CD14-positive monocyte (primary cell): ENCODE measurements at places on chromosomes 6 and 20. TPM values are rescaled to one million over a fixed set of nuclear protein-coding genes. Genes with fewer than 3 reads are reported as not detected.

The ELOVL2 gene
- polyA plus RNA-seq = not detected

The MAK gene
- 0.76 TPM for polyA plus RNA-seq

The CCN6 gene
- polyA plus RNA-seq = not detected

The FLRT3 gene
- not detected for polyA plus RNA-seq

The CPXM1 gene
- polyA plus RNA-seq = 0.05 TPM in 1 of 2 replicates, not detected in the other

DNA sequence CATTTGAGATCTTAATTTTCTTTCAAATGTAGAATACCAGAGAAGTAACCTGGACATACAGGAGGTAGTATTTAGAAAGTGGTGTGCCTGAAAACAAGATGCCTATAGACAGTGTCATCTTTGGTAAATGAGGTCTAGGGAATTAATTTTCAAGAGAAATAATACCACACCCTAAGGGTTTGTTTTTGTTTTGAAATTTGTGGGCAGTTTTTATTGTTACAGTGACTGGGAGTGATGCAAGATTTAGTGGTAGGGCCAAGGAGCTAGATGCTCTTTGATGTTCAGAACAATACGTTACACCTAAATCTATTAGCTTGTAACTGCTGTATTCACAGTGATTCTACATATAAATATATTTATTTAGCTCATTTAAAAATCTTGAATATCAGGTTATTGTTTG lies 856.5 kb upstream of the MAP3K7 start:
- DNase-seq = no peak
- no peak overlapping the region for H3K4me3 ChIP-seq
- H3K4me1 ChIP-seq = no peaks in the 10 kb centered on the region
- no peaks in the 10 kb centered on the region for H3K27me3 ChIP-seq
- H3K36me3 ChIP-seq = no peaks in the 10 kb centered on the region

GRCh38 chr6:33118525-33119123 lies 42.8 kb downstream of the HLA-DPB1 start:
- no peak overlapping the region for H3K4me3 ChIP-seq
- peak; percentile 78 for DNase-seq
- H3K27ac ChIP-seq = no peak overlapping the region
- H3K36me3 ChIP-seq = no peaks in the 10 kb centered on the region
- H3K27me3 ChIP-seq = peaks cover 17% of the 10 kb centered on the region

- H3K4me3 ChIP-seq = no peak overlapping the region
- no peak for DNase-seq
- no peaks in the 10 kb centered on the region for H3K36me3 ChIP-seq
- peaks cover 9% of the 10 kb centered on the region for H3K4me1 ChIP-seq
- no peak overlapping the region for H3K27ac ChIP-seq
Measured at GRCh38 chr6:105483492-105483891, 80.6 kb upstream of the PREP start.

GRCh38 chr6:109872968-109873545 lies 105.1 kb upstream of the GPR6 start:
- H3K27ac ChIP-seq = no peak overlapping the region
- peaks cover 35% of the 10 kb centered on the region for H3K4me1 ChIP-seq
- H3K4me3 ChIP-seq = no peak overlapping the region
- no peaks in the 10 kb centered on the region for H3K36me3 ChIP-seq
- DNase-seq = peak; percentile 47

GRCh38 chr20:63967330-63968135 lies 2.2 kb downstream of the ZNF512B start:
- DNase-seq = no peak
- H3K27me3 ChIP-seq = no peaks in the 10 kb centered on the region
- H3K36me3 ChIP-seq = peaks cover 6% of the 10 kb centered on the region
- H3K27ac ChIP-seq = no peak overlapping the region

DNA sequence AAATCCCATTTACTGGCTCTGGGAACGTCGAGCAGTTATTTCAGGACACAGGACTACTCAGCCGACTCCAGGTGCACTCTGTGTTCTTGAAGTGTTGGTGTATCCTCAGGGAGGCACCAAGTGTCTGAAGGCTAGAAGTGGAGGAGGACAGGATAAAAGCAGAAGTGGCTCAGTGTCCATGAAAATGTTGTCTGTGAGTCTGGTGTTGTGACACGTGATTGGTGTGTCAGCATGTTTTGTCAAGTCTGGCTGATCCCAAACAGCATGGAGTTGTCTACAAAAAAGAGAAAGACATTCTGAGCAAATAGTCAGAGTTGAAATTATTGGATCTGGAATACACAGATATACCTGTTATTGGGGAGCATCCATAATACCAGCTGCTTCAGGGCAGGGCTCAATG lies 30.3 kb downstream of the SCGN start:
- no peaks in the 10 kb centered on the region for H3K27me3 ChIP-seq
- H3K4me3 ChIP-seq = no peak overlapping the region
- H3K4me1 ChIP-seq = no peaks in the 10 kb centered on the region
- no peaks in the 10 kb centered on the region for H3K36me3 ChIP-seq
- no peak overlapping the region for H3K27ac ChIP-seq

DNA sequence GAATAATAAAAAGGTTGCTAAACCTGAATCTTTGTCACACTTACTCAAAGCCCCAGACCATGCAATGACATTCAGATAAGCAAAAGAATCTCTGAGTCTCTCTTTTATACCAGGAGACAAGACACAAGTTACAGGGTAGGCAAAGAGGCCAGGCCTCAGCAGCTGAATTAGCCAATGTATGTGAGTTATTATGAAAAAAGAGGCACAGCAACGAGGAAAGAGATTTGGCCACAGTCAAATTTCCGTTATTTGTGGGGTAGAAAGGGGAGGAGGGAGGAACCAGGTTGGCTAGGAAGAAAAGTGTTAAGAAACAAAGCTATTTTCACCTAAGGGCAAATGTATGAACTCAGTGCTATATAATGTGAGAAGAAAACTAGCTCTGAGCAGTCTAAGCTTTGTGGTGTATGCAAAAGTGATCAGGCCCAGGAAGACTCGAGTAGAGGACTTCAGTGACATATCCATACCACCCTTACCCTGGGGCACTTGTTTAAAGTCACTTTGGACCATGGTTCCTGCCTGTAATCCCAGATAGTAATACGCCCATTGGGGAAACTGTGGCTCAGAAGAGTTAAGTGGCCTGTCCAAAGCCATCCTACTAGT lies 19.1 kb downstream of the IPCEF1 start:
- peak overlapping the region; percentile 21 for H3K4me3 ChIP-seq
- H3K27ac ChIP-seq = peak overlapping the region; percentile 81
- H3K4me1 ChIP-seq = peaks cover 49% of the 10 kb centered on the region
- peak; percentile 44 for DNase-seq

DNA sequence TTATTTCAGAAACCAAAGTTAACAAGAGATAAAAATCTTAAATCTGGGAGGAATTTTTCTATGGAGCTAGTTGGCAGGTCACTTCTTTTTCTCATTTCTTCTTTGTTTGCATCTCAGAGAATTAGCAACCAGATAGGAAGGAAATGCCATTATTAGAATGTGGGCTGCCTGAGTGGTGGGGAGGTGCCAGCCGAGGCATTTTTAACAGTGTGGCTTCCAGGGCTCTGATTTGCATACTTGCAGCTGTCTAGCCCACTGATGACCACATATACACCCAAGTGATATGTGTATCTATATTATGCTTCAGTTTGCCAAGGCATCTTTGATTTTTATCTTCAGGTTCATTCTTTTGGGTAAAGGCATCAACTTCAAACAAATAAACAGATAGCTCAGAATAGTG lies 206.7 kb downstream of the CLIC5 start:
- no peaks in the 10 kb centered on the region for H3K4me1 ChIP-seq
- DNase-seq = no peak
- no peaks in the 10 kb centered on the region for H3K36me3 ChIP-seq
- H3K27ac ChIP-seq = no peak overlapping the region
- no peaks in the 10 kb centered on the region for H3K27me3 ChIP-seq
- no peak overlapping the region for H3K4me3 ChIP-seq

- H3K27ac ChIP-seq = no peak overlapping the region
- no peaks in the 10 kb centered on the region for H3K36me3 ChIP-seq
- no peak for DNase-seq
- H3K4me1 ChIP-seq = no peaks in the 10 kb centered on the region
- H3K27me3 ChIP-seq = no peaks in the 10 kb centered on the region
Measured at GRCh38 chr6:38234141-38234540, 405.6 kb downstream of the BTBD9 start.

- H3K36me3 ChIP-seq = no peaks in the 10 kb centered on the region
- no peak overlapping the region for H3K4me3 ChIP-seq
- no peaks in the 10 kb centered on the region for H3K27me3 ChIP-seq
- peak overlapping the region; percentile 43 for H3K27ac ChIP-seq
- H3K4me1 ChIP-seq = peaks cover 22% of the 10 kb centered on the region
Measured at GRCh38 chr6:74606582-74607071, 599.2 kb downstream of the COL12A1 start.

- peaks cover 5% of the 10 kb centered on the region for H3K27me3 ChIP-seq
- no peak overlapping the region for H3K4me3 ChIP-seq
- H3K27ac ChIP-seq = no peak overlapping the region
- H3K4me1 ChIP-seq = no peaks in the 10 kb centered on the region
Measured at GRCh38 chr20:1998715-1999114, 4.9 kb upstream of the PDYN start.

- no peaks in the 10 kb centered on the region for H3K36me3 ChIP-seq
- DNase-seq = no peak
- no peak overlapping the region for H3K4me3 ChIP-seq
- H3K27ac ChIP-seq = no peak overlapping the region
- H3K27me3 ChIP-seq = no peaks in the 10 kb centered on the region
Measured at GRCh38 chr20:32600681-32601237, 15.6 kb upstream of the NOL4L start.

- H3K36me3 ChIP-seq = peaks cover 5% of the 10 kb centered on the region
- no peaks in the 10 kb centered on the region for H3K27me3 ChIP-seq
- H3K4me3 ChIP-seq = no peak overlapping the region
- no peak for DNase-seq
Measured at GRCh38 chr6:357791-358341, 33.7 kb upstream of the IRF4 start.

GRCh38 chr6:166950443-166950821 lies 5.9 kb downstream of the RNASET2 start:
- H3K36me3 ChIP-seq = peaks cover 53% of the 10 kb centered on the region
- H3K4me1 ChIP-seq = peaks cover 54% of the 10 kb centered on the region
- no peak overlapping the region for H3K4me3 ChIP-seq
- no peak for DNase-seq
- H3K27me3 ChIP-seq = no peaks in the 10 kb centered on the region

- H3K4me3 ChIP-seq = no peak overlapping the region
- H3K36me3 ChIP-seq = no peaks in the 10 kb centered on the region
- no peak overlapping the region for H3K27ac ChIP-seq
- peaks cover 29% of the 10 kb centered on the region for H3K4me1 ChIP-seq
- DNase-seq = no peak
- H3K27me3 ChIP-seq = no peaks in the 10 kb centered on the region
Measured at GRCh38 chr6:30747300-30747687, 2.9 kb upstream of the IER3 start.
